ENCODE measurements at places on chromosomes 5 and 9.
A peak's percentile ranks its signal among the peaks of the same experiment; 100 is the strongest.

DNA sequence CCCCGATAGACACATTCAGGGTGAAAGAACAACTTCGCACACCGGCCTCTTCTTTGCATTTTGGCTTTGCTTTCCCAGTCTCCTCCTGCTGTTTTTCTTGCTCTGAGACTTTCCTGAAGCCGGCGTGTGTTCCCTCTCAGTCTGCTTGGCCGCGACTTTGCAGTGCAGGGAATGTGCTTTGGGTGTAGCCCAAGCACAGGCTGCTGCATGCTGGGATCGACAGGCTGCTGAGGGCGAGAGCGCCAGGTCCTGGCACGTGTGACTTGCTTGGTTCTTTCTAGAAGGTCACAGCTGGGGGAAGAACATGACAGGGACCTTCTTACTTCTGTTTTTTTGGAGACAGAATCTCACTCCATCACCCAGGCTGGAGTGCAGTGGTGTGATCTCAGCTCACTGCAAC is 40.6 kb downstream of the TENT4A start:
- no peaks in the 10 kb centered on the region for H3K27me3 ChIP-seq
- DNase-seq, result no peak
- no peaks in the 10 kb centered on the region for H3K4me1 ChIP-seq
- no peak overlapping the region for H3K27ac ChIP-seq

GRCh38 chr9:110971234-110971633 is 67.0 kb downstream of the LPAR1 start:
- no peaks in the 10 kb centered on the region for H3K4me1 ChIP-seq
- H3K4me3 ChIP-seq, result no peak overlapping the region
- no peak overlapping the region for H3K27ac ChIP-seq
- H3K27me3 ChIP-seq, result no peaks in the 10 kb centered on the region

DNA sequence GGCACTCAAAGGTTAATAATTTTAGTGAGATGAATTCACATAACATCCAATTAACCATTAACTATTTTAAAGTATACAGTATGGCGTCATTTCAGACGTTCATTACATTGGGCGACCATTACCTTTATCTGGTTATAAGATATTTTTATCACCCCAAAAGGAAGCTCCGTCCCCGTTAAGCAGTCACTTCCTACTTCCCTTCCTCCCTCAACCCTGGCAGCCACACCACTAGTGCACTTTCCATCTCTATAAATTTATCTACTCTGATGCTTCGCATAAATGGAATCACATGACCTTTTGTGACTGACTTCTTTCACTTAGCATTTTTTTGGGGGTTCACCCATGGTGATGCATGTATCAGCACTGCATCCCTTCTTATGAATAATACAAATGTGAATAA is 168.3 kb upstream of the PUM3 start:
- H3K36me3 ChIP-seq, result no peaks in the 10 kb centered on the region
- H3K4me3 ChIP-seq, result no peak overlapping the region
- H3K27me3 ChIP-seq, result no peaks in the 10 kb centered on the region
- no peaks in the 10 kb centered on the region for H3K4me1 ChIP-seq
- no peak overlapping the region for H3K27ac ChIP-seq

DNA sequence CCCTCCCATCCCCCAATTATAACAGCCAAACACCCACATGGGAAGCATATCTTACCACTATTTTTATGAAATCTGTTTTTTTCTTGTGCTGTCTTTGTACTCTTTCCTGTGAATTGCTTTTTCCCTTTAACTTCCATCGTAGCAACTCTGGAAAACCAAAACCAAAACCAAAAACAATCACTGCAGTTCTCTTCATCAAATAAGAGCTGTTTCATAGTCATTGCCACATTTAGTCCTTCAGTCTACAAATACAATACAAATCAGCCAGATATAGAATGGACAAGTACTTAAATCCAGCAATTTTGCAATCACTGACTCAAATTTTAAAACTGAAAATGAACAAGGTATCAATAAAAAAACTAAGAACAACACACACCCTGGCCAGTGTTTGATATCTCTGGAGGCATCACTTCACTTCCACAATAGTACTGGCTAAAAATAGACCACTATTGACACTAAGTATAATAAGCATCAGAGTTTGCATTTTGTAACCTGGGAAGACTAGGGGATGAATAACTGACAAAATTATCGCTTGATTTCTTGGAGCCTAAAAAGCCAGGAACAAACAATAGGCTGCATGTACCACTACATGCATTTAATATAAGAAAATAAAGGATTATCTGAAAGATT is 5.4 kb downstream of the PUM3 start:
- H3K4me1 ChIP-seq, result peaks cover 54% of the 10 kb centered on the region
- peak overlapping the region; percentile 21 for H3K4me3 ChIP-seq
- H3K27me3 ChIP-seq, result no peaks in the 10 kb centered on the region
- DNase-seq, result no peak
- peak overlapping the region; percentile 68 for H3K27ac ChIP-seq
- peaks cover 18% of the 10 kb centered on the region for H3K36me3 ChIP-seq

DNA sequence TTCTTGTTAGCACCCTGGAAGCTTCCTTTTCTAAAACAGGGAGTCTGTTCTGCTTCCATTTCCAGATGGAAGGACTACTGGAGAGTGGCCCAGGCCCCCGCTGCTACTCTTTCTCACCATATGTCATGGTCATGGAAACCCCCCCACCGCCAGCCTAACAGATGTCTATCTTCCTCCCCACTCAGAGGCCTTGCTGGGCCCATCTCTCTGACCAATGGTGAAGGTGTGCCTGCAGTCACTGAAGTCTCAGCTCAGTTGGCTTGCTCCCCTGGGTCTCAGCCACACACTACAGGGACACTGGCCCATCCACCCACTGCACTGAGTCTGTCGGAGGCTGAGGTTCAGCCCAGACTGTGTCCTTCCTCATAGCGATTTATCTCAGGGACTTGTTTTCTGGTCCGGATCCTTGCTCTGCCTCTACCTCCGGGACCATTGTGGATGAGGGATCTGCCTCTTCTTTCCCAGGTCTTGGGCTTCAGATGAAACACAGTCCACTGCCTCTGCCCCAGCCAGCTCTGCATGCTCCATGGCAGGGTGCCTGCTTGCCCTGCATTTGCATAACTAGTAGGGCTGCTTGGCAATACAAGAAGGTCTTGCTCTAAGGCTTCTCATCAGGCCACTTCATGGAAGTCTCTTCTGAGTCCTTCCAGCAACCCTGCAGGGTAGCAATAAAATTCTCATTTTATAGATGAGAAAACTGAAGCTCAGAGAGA is 30.8 kb downstream of the GALNT12 start:
- H3K27me3 ChIP-seq, result no peaks in the 10 kb centered on the region
- DNase-seq, result no peak
- H3K4me1 ChIP-seq, result peaks cover 2% of the 10 kb centered on the region
- H3K4me3 ChIP-seq, result no peak overlapping the region
- H3K27ac ChIP-seq, result no peak overlapping the region

DNA sequence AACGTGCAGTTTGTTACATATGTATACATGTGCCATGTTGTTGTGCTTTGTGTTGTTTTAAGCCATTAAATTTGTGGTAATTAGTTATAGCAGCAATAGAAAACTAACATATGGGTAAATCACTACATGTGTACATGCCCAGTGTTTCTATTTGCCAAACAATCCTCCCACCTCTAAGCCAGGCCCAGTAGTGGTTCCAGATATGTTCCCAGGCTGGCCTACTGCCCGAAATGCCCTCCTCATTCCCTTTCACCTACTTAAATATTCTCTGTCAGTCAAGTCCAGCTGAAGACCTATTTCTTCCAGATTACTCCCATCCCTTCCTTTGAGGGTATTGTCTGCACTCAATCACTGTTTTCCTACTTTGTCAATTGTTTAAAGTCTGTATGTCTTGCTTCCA is 24.1 kb upstream of the AGGF1 start:
- H3K4me3 ChIP-seq, result no peak overlapping the region
- H3K27ac ChIP-seq, result no peak overlapping the region
- H3K27me3 ChIP-seq, result no peaks in the 10 kb centered on the region
- H3K36me3 ChIP-seq, result no peaks in the 10 kb centered on the region

DNA sequence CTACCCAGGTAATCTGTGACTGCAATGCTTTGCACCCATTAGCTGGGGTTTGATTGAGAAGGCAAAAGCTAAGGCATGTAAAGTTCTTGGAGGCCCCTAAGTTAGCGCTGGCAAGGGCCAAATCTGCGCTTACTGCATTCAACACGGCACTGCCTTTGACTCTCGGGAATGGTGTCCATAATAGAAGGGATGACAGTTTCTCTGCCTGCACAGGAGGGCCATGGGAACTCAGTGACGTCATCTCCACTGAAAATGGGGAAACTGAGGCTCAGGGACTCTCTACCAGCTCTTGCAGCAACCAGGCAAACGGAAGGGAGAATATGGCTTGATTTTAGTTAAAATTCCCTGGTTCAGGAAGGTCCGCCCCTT is 487 bp downstream of the SPATA24 start:
- peak overlapping the region; percentile 91 for H3K27ac ChIP-seq
- no peaks in the 10 kb centered on the region for H3K36me3 ChIP-seq
- peak overlapping the region; percentile 18 for H3K4me3 ChIP-seq
- no peak for DNase-seq
- H3K27me3 ChIP-seq, result no peaks in the 10 kb centered on the region

DNA sequence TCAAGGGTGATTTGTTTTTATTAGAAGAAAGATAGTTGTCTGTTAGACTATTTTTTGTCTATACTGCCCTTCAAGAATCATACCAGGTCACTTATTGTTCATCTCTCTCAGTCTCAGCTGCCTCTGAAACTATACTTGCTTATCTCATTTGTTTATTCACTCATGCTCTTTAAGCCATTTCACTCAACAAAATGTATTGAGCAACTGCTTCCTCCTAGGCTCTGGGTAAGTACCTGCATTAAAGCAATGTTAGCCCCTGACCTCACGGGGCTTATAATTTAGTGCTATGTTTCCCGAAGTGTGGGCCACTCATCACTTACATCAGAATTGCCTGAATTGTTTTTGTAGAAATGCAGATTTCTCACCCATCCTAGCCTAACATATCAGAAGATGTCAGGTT is 100.9 kb downstream of the DPYSL3 start:
- peaks cover 10% of the 10 kb centered on the region for H3K36me3 ChIP-seq
- H3K27me3 ChIP-seq, result no peaks in the 10 kb centered on the region
- peaks cover 10% of the 10 kb centered on the region for H3K4me1 ChIP-seq
- H3K27ac ChIP-seq, result no peak overlapping the region
- DNase-seq, result no peak
- no peak overlapping the region for H3K4me3 ChIP-seq

GRCh38 chr9:68896486-68896885 is 117.4 kb downstream of the PRKACG start:
- H3K4me1 ChIP-seq, result peaks cover 7% of the 10 kb centered on the region
- H3K27me3 ChIP-seq, result no peaks in the 10 kb centered on the region
- no peak overlapping the region for H3K4me3 ChIP-seq
- no peak overlapping the region for H3K27ac ChIP-seq
- no peak for DNase-seq
- no peaks in the 10 kb centered on the region for H3K36me3 ChIP-seq

DNA sequence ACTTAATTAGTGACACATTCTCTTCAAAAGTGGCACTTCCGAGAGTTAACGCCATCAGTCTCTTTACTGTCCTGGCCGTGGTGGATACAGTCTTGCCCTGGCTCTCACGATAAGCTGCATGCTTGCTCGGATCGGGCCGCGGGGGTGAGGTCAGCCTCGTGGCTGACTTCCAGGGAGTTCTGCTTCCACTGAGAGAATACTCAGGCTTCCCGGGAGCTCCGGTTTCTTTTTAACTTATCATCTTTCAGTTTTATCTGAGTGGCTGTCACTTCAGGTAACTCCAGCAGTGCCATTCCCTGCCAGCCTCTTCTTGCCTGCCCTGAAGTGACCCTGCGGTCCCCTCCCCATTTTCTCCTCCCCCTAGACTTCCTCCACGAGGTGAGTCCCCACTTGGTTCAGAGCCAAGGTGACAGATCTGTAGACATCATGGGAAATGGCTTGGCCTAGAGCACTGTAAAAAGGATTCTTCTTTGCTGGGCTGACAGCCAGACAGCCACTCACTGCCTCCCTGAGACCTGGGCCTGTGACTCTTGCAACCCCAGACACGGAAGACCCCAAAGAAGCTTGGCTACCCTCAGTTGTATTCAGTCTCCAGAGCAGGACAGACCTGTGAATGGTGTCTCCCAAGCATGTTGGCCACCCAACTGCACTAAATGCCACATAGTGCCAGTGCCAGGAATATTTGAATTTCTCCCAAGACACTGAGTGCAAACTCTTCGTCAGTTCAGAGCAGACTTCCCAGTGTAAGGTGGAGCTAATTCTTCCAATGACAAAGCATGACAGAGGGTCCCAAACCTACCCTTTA is 95.1 kb downstream of the DAPK1 start:
- DNase-seq, result peak; percentile 72
- no peaks in the 10 kb centered on the region for H3K27me3 ChIP-seq
- H3K36me3 ChIP-seq, result no peaks in the 10 kb centered on the region
- H3K27ac ChIP-seq, result peak overlapping the region; percentile 42
- peaks cover 55% of the 10 kb centered on the region for H3K4me1 ChIP-seq

DNA sequence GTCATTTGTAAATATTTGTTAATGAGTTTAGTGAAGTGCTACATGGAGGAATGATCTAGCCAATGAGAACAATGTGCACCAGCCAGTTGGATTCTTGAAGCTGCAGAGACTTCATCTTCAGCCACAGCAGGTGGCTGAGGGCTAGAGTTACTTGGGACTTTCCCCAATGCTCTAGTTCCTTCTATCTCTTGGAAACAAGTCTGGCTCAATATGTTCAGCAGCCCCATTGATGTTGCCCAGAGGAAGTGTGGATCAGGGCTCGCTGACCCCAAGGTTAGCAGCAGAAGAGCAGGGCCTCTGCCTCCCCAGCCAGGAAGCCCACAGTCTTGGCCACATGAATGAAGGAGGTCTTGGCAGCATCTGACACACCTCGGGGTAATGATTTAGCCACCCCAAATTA is 117.5 kb downstream of the SLC1A3 start:
- DNase-seq, result peak; percentile 32
- H3K4me1 ChIP-seq, result peaks cover 6% of the 10 kb centered on the region
- no peaks in the 10 kb centered on the region for H3K36me3 ChIP-seq
- H3K4me3 ChIP-seq, result peak overlapping the region; percentile 15
- H3K27ac ChIP-seq, result peak overlapping the region; percentile 72

DNA sequence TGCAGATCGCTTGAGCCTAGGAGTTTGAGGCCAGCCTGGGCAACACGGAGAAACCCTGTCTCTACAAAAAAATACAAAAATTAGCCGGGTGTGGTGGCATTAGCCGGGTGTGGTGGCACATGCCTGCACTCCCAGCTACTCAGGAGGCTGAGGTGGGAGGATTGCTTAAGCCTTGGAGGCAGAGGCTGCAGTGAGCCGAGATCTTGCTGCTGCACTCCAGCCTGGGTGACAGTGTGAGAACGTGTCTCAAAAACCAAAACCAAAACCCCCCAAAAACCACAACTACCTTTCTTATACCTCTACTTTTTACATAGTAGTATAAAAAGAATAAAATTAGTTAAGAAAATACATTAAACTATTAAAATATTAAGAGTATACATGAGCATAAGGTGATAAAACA is 121.2 kb downstream of the RAPGEF6 start:
- DNase-seq, result no peak
- H3K36me3 ChIP-seq, result no peaks in the 10 kb centered on the region
- no peaks in the 10 kb centered on the region for H3K27me3 ChIP-seq
- H3K4me3 ChIP-seq, result no peak overlapping the region

DNA sequence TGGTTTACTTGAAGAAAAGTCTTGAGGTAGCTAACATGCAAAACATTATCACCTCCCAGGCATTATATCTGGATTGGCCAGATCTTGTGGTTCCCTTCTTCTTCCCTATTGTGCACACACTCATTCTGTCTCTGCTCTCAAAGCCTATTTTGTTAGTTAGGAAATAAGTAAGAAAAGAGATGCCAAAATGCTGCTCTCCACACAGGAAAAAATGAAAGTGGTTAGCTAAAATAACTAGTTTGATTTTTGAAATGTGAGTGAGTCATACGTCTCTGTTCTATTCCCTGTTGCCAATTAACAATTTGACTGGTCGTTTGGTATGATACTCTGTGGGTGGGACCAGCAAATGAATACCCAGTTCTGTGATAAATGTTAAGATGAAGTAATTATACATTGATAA is 28.1 kb downstream of the LMNB1 start:
- no peaks in the 10 kb centered on the region for H3K4me1 ChIP-seq
- no peak overlapping the region for H3K4me3 ChIP-seq
- H3K27me3 ChIP-seq, result no peaks in the 10 kb centered on the region
- H3K27ac ChIP-seq, result no peak overlapping the region
- DNase-seq, result no peak

Measured in upper lobe of left lung (tissue), 6 donors.